ENCODE measurements at places on chromosomes 7 and 10. TPM values are rescaled to one million over a fixed set of nuclear protein-coding genes. Genes with fewer than 3 reads are reported as not detected.

- DNase-seq, result no peak
Measured at GRCh38 chr7:79290841-79291497, 162.5 kb downstream of the MAGI2 start.

ANXA8L1 gene
- 15.7 TPM for total RNA-seq

DNA sequence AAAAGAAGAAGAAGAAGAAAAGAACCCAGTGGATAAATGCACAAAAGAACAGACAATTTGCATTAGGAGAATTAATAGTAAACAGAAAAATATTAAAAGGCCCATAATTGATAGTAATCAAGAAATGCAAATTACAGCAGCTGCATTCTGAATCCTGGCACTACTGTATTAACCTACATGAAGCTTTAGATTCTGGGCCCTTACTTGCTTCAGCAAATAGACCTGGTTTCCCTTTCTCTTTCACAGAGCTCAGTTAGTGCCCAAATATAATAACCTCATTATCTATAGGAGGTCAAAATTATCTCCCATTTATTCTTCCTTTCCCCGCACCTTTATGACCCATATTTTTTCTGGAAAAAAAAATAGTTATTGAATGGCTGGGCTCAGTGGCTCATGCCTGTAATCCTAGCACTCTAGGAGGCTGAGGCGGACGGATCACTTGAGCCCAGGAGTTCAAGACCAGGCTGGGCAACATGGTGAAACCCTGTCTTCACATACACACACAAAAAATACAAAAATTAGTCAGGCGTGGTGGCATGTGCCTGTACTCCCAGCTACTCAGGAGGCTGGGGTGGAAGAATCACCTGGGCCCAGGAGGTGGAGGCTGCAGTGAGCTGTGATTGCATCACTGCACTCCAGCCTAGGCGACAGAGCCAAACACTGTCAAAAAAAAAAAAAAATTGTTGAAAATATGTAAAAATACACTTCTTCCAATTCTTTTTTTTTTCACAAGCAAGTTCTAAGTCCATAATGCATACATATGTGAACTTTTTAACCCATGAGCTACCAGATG lies 36.0 kb upstream of the PIK3AP1 start:
- DNase-seq, result no peak

DNA sequence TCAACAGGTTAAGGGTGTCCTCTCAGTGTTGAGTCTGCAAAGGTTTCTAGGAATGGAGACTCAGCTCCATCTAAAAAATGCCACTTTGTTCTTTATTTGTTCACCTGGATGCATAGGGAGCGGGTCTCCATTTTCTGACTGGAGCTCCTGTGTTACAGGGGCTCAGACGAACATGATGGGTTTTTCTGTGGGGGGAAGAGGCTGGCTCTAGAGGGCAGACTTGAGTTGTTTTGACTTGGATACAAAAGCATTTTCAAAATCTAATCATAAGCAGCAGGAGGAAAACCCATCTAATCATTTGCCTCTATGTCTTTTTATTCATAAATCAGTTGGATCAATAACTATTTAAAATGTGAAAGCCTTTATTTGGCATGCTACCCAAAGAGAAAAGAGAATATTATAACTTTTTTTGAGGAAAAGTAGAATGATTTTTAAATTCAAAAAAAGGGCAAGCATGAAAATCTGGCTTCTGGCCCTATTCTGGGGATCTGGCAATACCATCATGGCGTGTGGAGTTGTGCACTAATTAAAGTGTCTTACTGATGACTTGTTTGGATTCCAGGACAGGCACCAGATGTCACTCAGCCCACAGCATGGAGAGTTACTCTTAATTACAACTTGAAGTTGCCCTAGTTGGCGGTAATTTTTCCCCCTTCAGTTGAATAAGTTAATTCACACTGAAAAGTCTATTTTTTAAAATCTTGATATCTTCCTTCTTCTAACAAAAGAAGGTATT lies 594.9 kb downstream of the REEP3 start:
- no peak for DNase-seq

DNA sequence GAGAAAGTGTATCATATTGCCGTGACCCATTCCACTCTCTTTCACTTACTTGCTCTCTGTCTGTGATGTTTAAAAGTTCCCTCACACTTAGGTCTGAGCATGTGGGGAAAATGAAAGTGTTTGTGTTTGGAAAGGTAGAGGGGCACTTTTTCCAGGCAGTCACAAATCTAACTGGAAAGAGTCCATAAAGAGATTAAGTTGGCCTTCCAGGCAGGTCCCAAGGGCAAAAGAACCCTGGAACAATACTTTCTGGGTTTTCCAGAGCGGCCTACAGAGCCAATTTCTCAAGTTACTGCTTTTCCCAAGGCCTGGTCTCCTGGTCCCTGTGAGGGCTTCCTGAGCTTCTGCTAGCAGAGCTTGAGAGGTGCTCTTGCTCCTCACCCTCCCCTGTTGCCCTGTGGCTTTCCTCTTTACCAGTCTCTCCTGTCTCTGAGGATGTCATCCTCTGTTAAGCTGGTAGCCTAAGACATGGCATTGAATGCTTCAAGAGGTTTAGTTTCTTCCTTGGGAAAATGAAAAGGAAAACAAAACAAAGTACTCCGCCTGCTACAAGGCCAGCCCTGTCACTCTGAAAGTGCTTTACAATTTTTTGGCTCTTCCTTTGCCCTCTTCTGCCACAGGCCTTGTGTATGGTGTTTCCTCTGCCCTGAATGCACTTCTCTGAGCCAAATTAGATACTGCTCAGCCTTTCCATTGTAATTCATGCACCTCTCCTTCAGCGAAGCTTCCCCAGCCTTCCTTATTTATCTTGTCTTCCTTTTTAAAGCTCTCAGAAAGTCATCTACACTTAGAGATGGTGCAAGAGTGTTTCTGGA lies 20.1 kb downstream of the TES start:
- no peak for DNase-seq

INMT gene
- 249 TPM for total RNA-seq

MALRD1 gene
- 6.0 TPM for total RNA-seq

- DNase-seq, result no peak
Measured at GRCh38 chr7:26664735-26665416, 199.5 kb downstream of the SKAP2 start.

- DNase-seq, result no peak
Measured at GRCh38 chr10:21502348-21502740, 23.1 kb downstream of the SKIDA1 start.
